Activated gamma-delta T cell (primary cell): ENCODE measurements at places on chromosomes 3 and 15.

DNA sequence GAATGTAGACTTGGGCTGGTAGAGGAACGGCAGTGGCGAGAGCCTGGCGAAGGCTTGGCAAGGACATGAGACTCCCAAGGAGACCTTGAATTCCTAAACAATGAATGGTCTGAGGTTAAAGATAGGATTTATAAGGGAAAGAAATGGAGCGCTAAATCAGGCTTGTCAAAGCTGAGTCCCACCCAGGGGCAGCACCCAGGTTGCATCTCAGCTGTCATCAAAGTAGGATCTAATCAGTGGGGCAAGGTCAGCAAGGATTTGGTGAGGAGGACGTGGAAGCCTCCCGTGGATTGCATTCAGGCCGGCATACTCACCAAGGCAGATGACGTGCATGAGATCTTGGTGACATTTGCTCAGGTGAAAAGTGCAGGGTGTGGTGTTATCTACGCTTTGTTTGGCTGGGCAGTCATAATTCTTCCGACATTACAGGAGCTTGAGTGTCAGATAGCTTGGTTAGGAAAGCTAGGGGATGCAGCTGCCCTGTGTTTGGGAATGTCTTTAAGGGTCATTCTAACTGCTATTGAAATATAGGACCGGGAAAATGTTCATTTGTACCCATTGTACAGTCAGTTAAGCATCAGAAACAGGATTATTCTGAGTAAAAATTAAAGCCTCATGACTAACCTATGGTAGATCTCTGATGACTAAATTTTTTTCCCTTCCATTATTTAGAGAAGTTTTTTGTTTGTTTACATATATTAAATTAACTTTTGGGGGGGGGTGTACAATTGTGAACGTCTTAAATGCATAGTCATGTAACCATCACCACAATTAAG, 99.4 kb upstream of the TSC22D2 start:
- no peak for DNase-seq

DNA sequence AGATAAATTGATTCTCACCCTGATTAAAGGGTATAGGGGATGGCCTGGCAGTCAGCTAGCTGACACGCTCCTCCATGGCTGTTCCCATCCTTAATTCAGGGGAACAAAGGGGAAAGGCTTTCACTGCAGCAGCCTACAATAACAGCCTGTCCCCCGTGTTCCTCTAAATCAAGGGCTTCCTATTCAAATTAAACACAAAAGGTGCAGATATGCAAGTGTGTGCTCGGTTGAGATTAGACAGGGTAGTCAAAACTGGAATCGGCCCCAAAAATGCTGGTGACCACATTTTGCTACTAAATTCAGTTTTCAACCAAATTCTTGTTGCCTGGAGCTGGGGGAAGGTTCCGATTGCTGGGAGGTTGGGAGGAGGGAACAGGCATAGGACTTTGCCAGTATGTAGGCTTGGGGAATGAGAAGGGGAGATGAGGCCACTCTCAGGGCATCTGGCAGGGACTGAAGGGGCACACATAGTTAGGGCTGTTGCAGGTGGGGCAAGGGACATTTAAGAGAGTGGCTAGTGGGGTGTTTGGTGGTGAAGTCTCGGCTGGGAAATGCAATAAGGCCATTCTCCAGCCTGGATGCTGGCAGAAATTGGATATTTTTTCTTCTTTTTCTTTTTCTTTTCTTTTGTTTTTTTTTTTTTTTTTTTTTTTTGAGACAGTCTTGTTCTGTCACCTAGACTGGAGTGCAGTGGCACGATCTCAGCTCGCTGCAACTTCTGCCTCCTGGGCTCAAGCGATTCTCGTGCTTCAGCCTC, 32.9 kb upstream of the CTSH start:
- DNase-seq = no peak

DNA sequence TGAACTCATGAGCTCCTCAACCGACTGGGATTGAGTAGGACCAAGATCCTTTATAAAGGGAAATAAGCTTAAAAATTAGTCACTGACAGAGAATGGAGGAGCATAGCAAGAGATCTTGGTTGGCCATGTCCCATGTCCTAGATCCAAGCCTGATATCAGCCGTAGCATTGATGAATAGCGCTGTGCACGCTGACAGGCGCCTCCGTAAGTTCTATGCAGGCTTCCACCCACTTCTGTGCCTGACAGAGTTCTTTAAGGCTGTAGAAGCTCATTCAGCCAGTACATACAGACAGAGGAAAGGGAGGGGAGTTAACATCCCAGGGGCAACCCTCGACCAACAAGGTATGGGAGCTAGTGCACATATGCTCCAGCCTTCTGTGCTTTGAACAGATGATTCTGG, 251.7 kb upstream of the TBC1D5 start:
- DNase-seq = no peak

DNA sequence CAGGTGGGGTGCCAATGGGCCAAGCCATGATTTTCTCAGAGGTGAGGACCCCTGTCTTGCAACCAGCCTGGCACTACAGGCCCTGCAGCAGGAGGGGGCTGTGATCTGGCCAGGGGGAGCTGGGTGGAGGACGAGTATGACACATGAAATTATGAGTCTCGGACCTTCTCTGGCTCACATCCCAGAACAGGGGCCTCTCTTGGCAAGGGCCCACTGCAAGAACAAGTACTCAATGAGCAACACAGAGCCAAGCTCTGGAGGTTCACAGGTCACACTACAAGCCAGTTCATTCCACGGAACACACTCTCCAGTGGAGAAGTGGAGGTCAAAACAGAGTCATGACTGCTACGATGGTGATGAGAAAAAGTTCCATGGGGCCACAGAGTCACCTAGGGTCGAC, 28.3 kb downstream of the CCDC32 start:
- no peak for DNase-seq

DNA sequence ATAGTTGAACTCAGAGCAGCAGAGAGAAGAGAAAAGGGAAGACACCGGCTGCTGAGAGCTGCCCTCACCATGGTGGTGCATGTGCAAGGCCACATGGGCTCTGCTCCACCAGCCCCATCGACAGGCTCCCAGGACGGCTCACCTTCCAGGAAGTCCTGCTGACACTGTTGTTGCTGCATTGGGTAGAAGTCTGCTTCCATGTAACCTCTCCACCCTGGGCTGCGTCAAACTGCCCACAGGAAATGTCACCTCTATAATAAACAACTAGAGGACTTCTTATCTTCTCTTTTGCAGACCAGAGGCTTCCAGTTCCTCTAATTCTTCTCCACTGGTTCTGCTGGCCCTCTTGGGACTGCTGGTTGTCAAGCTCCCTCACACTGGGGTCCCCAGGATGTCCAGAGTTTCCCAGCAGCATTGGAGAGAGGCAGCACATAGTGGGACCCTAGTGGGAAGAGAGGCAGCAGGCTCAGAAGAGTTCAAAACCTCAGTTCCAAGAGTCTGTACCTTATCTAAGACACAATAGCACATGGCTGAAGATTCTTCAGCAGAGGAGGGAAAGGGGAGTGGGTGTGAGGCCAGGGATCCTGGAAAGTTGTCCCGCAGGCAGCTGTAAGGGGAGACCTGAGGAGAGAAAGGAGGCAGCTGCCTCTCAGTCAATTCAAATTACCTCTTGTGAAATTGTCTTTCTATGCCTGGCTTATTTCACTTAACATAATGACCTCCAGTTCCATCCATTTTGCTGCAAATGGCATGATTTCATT, 5.8 kb upstream of the CCR3 start:
- DNase-seq = no peak

- no peak for DNase-seq
Observed at GRCh38 chr15:89899295-89899945, 5.6 kb upstream of the AP3S2 start.

- no peak for DNase-seq
Observed at GRCh38 chr15:68408971-68409370, 23.0 kb downstream of the ITGA11 start.

GRCh38 chr3:192281207-192281880, 446.0 kb downstream of the FGF12 start:
- DNase-seq = no peak

DNA sequence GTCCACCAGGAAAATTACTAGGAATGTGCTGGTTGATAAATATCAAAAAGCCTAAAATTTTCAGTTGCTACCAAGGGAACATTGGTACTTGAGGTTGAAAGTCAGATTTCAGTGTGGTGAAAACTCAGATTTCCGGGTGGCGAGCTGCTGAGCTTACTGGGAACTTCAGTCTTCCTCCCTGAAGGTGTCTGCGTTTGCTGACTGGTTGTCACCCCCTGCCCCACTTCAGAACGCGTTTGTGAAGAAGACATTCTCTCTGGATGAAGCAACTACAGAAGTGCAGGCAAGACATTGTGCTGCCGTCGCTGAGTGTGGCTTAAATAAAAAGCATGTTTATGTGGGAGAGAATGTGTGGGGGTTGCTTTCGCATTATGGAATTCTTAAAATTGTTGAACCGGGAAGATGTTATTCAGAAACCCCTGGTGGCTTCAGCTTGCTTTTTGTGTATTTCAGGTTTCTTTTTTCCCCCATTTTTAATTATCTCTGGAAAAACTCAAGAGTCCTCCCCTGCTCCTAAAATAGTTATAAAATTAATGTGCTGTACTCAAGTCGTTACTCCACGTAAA, 7.1 kb downstream of the FAM81A start:
- no peak for DNase-seq

GRCh38 chr3:11143476-11143875, 10.8 kb upstream of the HRH1 start:
- no peak for DNase-seq

DNA sequence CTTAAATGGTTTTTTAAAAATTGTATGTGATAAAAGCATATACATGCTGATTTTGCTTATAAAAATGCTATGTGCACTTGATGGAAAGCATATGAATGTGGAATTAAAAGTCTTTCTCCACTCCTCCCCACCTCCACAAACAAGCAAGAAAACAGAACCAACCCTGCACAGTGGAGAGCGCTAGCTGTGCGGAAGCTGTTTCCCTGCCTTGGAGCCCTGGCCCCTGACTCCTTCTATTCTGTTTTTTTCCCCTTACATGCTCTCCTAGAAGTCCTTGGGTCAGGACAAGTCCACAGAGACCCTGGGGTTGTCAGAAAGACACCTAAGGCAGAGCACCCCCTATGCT, 64.2 kb downstream of the BOC start:
- DNase-seq = no peak

DNA sequence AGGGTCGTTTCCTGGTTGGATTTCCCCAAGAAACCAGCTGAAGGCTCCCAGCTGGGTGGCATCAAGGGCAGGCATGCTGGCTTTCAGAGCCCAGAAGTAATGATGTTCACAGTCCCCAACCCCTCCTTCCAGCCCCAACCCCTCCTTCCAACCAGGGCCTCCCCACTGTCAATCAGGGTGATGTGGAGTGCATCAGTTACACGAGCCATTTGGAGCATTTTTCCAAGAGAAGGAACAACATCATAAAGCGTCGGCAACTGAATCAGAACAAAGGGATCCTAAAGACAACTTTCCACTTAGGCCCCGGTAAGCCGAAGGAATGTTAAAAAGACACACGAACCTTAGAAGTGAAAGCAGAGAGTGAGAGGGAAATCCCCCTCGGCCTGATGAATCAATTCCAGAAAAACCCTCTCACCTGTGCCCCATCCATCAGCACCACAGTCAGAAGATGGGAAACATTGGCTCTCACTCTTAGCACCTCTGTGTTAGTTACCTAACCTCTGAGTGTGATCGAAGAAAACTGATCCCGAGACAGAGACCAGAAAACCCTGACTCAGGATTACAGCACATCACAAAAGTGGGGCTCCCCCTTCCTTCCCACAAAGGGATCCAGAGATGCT, 101.2 kb upstream of the WNT5A start:
- no peak for DNase-seq

- no peak for DNase-seq
Observed at GRCh38 chr3:72102112-72102616, 317.2 kb upstream of the PROK2 start.
